Subcutaneous preadipocyte (primary cell): ENCODE measurements at places on chromosomes 1 and 21. TPM values are rescaled to one million over a fixed set of nuclear protein-coding genes. Genes with fewer than 3 reads are reported as not detected.

Gene TNFRSF1B
- total RNA-seq: 16.5 and 21.7 TPM in 2 replicates

Gene AMY1A
- not detected in 2 replicates for total RNA-seq

Gene RNU1-3
- under 0.01 TPM in 2 replicates for total RNA-seq

Gene LCA5L
- 1.2 and 1.5 TPM in 2 replicates for total RNA-seq

Gene MIS18A
- total RNA-seq: 10.3 and 11.9 TPM in 2 replicates

Gene SUSD4
- not detected in 2 replicates for total RNA-seq

Gene PLPPR5
- under 0.01 TPM in 1 of 2 replicates, not detected in the other for total RNA-seq

Gene KRTAP13-2
- not detected in 2 replicates for total RNA-seq

Gene HMCN1
- total RNA-seq: 15.4 and 66.1 TPM in 2 replicates

Gene ACADM
- total RNA-seq: 20.2 and 25.6 TPM in 2 replicates

Gene CFAP45
- total RNA-seq: 0.37 and 0.39 TPM in 2 replicates

Gene SYF2
- 24.2 and 29.0 TPM in 2 replicates for total RNA-seq

Gene BARHL2
- total RNA-seq: not detected in 2 replicates

Gene NBPF9
- total RNA-seq: 15.1 and 24.8 TPM in 2 replicates

Gene RHD
- total RNA-seq: under 0.01 TPM in 1 of 2 replicates, not detected in the other

Gene GPA33
- total RNA-seq: not detected in 2 replicates

Gene MAP10
- 1.5 and 1.8 TPM in 2 replicates for total RNA-seq

Gene LCE2A
- total RNA-seq: not detected in 2 replicates

Gene ST6GALNAC5
- total RNA-seq: 0.37 and 0.39 TPM in 2 replicates

Gene OXCT2
- 1.6 and 1.8 TPM in 2 replicates for total RNA-seq

Gene OR2T35
- total RNA-seq: not detected in 2 replicates

Gene TMCO1
- 66.1 and 75.0 TPM in 2 replicates for total RNA-seq

Gene ABCB10
- total RNA-seq: 14.3 and 22.7 TPM in 2 replicates

Gene BRINP3
- under 0.01 TPM in 1 of 2 replicates, not detected in the other for total RNA-seq

Gene OPTC
- total RNA-seq: not detected in 2 replicates

Gene GUCA2B
- not detected in 2 replicates for total RNA-seq

Gene RGS16
- 0.20 and 0.37 TPM in 2 replicates for total RNA-seq

Gene TRIM17
- under 0.01 TPM in 1 of 2 replicates, not detected in the other for total RNA-seq

Gene GORAB
- total RNA-seq: 9.9 and 11.5 TPM in 2 replicates

Gene GSTM1
- total RNA-seq: 13.7 and 16.2 TPM in 2 replicates

Gene ZNF697
- total RNA-seq: 12.9 and 19.4 TPM in 2 replicates

Gene RNF186
- not detected in 2 replicates for total RNA-seq

Gene KCNQ4
- not detected in 2 replicates for total RNA-seq

Gene FAM177B
- not detected in 2 replicates for total RNA-seq

Gene CFAP141
- not detected in 2 replicates for total RNA-seq

Gene CACNA1S
- total RNA-seq: not detected in 2 replicates

Gene PKLR
- under 0.01 TPM in 1 of 2 replicates, not detected in the other for total RNA-seq

Gene TRIM67
- under 0.01 TPM in 1 of 2 replicates, not detected in the other for total RNA-seq

Gene RIMKLA
- total RNA-seq: not detected in 2 replicates

Gene FLG2
- not detected in 2 replicates for total RNA-seq

Gene SLC9C2
- total RNA-seq: not detected in 2 replicates

Gene COL6A1
- 2,104 and 2,703 TPM in 2 replicates for total RNA-seq

Gene AADACL4
- not detected in 2 replicates for total RNA-seq

Gene HES5
- total RNA-seq: not detected in 2 replicates

Gene PADI2
- not detected in 2 replicates for total RNA-seq

Gene CD1B
- not detected in 2 replicates for total RNA-seq

Gene OR6K3
- total RNA-seq: not detected in 2 replicates

Gene IL22RA1
- total RNA-seq: 0.37 TPM in 1 of 2 replicates, not detected in the other

Gene CCDC181
- 0.37 and 0.39 TPM in 2 replicates for total RNA-seq
